ENCODE measurements at places on chromosomes 7 and 10.

DNA sequence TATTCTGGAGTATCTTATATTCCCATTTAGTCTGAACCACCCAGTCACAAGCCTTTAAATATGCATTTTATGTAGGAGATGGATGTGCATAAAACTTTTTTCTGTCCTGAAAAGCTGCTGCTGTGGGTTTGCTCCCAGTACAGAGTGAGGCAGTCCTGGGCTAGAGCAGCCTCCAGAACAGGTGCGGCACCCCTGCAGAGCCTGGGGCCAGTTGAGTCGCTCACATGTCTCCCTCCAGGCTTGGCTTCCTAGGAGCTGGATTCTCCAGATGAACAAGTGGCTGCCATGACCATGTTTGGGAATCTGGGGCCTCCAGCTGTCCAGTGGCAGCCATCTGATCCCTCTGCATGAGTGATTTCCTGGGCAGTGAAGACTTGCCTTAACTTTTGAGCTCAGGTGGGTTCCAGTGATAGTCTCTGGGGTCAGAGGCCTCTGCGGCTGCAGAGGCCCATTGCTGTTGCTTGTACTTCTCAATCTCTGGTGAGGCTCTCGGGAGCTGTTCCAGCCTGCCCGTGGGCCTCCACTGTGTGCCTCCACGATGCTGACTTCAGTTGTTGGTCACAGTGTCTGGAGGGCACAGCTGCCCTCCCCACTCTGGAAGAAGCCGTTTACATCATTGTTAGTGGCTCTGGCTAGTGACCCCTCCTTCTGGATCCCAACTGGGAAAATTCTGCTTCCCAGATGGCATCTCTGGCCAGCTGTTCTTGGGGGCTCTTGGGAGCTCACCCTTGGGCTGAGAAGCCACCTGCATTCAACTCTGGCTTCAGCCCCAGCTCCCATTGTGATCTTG lies 120.4 kb downstream of the EMX2 start:
- peak; percentile 35 for DNase-seq

GRCh38 chr10:50358925-50359687 lies 107.8 kb upstream of the ASAH2 start:
- DNase-seq: no peak

DNA sequence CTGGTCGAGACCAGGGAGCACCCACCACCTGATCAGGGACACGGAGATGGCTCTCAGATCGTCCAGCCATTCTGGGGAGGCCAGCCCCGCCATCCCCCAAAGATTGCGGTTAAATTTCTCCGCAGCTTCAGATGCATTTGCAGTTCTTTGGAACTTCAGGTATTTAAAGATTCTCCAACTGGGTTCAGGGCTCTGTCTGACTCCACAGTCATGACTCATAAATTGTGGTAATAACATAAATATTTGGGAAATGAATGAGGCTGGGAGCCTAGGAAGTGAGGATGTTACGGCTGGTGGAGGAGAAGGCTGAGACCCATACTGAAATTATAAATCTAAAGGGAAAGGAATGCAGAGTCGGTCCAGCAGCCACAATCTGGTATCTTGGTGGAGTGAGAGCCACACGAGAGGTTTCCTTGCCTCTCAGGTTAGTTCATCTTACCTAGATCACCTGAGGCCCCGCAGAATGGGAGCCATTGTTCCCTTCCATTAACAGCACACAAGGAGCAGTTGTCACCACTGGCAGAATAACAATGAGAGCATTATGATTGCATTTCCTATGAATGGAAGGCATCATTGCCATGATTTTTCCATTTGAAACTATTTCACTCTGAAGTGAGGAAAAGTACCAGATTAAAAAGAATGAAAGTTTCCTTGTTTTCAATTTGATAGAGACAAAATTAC lies 26.7 kb upstream of the DNAJB6 start:
- DNase-seq: peak; percentile 93

DNA sequence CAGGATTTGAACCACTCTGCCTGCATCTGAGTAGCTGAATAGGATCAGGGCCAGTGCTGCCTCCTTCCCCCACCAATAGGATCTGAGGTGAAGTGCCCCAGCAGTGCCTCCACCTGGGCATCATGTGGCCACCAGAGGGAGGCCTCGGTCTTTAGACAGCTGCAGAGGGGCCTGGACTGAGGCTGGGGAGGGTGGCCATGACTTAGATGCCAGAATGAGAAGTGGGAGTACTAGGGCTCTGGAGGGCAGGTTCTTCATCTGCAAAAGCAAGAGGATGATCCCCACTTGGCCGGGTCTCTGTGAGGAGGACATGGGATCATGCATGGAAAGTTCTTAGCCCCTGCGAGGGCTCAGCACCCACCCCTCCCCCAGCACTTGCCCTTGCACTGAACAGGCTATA lies 56.9 kb downstream of the NEUROG3 start:
- DNase-seq: no peak

DNA sequence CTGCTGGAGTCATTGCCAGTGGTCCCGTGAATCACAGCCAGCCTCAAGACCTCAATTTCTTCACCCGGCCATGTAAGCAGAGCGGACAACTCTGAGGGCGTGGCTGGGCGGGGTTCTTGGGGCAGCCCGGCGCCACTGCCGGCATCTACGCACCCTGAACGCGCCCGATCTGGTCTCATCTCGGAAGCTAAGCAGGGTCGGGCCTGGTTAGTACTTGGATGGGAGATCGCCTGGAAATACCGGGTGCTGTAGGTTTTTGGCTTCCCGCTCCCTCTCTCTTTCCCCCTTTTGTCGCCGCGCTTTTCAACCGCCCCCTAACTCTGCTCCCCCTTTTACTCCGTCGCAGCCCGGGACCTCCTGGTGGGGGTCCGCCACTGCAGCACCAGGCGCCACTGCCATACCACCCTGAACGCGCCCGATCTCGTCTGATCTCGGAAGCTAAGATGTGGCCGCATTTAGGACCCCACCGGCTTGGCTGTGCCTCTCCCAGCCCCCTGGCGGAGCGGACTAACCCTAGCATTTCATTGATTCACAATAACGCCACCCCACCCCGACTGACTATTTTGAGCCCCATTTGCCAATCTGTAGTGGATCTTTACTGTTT lies 25.3 kb downstream of the GARIN1A start:
- DNase-seq: peak; percentile 32

DNA sequence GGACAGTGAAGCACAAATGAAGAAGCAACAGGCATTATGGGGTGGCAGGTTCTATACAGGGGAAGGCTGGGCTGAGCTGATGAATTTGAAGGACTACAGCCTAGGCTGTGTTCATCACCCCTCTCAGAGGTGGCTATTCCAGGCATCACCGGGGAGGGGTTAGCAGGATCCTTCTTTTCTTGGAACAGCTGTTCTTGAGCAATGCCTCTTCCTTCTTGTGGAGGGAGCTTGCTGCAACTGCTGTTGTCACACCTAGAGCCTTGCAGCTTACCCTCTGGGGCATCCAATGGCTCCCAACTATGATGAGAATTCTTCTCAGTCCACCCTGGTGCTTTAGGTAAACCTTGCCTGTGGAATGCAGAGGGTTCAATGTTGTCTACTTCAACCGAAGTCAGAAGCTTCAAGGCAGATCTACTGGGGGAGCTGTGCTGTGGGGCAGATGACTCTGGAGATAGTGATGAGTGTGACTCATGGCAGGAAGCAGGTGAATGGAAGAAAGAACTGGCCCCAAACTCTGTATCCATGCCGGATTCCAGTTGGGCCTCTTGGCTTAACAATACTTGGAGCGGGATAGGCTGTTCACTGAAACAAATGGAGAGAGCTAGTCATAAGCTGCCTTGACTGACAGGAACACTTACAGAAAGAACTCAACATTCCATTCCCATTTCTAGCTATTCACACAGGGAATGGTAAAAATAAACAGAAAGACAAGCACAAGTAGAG lies 21.5 kb upstream of the PPP3CB start:
- no peak for DNase-seq

- no peak for DNase-seq
These were observed 34.3 kb downstream of the TPST1 start for GRCh38 chr7:66239467-66239856.

DNA sequence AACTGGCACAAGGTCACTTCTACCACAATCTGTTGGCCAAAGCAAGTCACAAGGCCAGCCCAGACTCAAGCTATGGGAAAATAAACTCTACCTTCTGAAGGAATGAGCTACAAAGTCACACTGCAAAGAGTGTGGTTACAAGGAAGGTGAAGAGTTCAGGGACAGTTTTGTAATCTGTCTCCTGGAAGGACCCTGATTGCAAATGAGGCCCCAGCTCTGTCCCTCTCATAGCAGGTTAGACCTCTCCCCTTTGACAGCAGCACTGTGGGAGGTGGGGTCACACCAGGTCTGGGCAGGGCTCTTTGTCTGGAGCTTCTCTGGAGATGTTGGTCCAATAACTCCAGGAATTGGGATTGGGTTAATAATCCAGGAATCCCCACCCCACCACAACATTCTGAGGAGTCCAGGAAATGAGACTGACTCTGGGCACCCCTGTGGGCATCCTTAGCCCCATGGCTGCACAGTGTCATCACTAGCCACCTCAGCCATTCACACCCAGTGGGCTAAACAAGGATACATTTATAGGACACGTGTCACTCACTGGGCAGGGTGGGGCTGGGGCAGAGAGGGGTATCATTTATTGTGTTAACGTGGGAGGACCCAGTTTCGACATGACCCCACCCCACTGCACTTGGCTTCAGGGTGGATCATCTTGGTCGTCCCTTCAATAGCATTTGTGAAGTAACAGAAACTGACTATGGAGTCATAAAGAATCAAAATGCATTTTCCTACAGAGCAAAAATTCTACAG lies 23.7 kb upstream of the C10orf105 start:
- DNase-seq: no peak

DNA sequence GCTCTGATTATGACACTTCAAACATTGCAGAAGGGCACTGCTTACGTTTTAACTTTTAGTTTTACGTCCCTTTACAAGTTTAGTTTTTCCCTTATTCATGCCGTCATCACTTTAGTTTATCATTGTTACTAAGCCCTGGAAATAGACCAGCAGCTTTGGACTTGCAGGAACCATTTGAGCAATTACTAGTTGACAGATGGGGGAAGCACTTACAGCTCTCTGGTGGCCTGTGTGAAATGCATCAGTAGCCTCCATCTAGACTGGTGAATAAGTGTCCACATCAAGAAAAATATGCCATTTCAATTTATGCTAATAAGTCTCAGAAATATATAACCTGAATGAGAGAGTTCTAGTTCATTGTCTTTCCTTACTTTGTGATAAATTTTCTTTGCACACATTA lies 194.9 kb upstream of the GRM3 start:
- DNase-seq: no peak

DNA sequence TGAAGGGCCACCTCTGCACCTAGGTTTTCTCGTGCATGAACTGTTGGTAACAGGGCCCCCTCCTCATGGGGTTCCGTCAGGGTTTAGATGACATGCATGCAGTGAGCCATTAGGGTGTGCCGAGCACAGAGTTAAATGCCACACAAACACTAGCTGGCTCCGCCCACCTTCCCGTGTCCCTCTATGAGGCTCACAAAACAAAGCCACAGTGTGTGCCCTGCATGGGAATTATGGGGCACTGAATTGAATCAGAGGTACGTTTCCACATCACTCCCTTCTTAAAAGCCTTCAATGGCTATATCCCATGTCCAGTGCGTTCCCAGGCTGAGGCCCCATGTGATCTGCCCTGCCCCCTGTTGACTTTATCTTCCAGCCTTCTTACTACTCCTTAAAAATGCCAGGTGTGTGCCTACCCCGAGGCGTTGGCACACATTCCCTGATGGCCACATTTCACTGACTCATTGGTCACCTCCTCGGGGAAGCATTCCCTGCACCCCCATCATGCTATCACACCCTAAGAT lies 35.7 kb downstream of the GSDME start:
- no peak for DNase-seq

DNA sequence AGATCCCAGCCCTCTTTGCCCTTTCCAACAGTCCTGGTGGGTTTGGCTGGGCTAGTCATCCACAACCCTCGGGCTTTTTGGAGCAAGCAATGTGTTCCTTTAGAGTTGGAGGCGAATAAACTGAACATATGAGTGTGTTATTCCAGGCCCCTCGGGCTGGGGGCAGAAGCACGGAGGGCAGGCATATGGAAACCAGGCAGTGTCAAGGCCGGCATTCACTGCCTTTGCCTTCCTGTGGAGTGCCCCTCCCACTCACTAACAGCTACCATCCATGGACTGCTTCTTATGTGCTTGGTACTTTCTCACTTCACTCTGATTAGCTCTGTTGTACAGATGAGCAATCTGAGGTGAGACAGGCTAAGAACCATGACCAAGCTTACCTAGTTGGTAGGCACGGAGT lies 53.9 kb upstream of the EFCAB10 start:
- no peak for DNase-seq

- DNase-seq: no peak
These were observed 240.4 kb downstream of the ABCA13 start for GRCh38 chr7:48411619-48412018.

DNA sequence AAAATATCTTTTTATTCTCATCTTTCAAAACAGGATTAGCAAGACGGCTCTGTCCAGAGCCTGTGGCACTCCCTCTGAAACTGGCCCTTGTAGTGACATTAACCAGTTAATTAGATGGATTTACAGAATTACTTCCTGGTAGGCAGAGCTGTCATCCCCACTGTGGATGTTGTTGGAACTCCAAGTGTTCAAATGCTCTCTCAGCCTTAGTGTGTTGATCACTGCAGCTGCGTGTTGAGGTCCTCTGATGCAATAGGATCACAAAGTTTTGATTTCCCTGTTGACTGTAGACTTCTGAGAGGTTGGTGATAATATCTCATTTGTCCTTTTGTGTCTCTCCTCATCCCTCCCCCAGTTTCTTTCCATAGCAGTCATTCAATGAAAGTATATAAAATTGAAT lies 117.3 kb upstream of the CDK6 start:
- DNase-seq: no peak

DNA sequence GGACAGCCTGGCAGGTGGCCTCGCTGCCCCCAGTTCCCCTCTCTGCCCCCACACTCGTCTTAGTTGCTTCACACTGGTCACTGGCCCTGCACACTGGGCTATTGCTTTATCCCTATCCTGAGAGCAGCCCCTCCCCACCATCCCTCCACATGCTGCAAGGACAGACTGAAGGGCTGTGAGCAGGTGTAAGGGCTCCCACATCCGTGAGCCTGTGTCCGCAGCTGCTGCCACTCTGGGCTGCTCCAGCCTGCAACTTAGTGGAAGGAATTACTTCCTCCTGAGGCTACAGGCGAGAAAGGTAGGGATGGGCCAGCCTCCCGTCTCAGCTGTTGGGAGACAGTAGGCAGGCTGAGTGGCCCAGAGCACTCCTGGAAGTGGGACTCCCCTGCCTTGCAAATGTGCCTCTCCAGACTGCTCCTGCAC lies 3.8 kb downstream of the RARRES2 start:
- DNase-seq: no peak

- DNase-seq: peak; percentile 69
These were observed 4.9 kb upstream of the NKX2-3 start for GRCh38 chr10:99527526-99528493.

GRCh38 chr7:157974678-157975230 lies 612.9 kb downstream of the PTPRN2 start:
- DNase-seq: no peak

All from muscle of back (tissue), 13 donors.